Left renal pelvis (tissue), 4 donors: ENCODE measurements at places on chromosomes 4 and X.

- no peak for DNase-seq
These were observed 21.9 kb downstream of the STK26 start for GRCh38 chrX:132044953-132045352.

GRCh38 chrX:13700380-13700779 lies 11.5 kb downstream of the RAB9A start:
- DNase-seq = no peak

GRCh38 chr4:171024720-171025303 lies 788.4 kb upstream of the GALNTL6 start:
- no peak for DNase-seq

DNA sequence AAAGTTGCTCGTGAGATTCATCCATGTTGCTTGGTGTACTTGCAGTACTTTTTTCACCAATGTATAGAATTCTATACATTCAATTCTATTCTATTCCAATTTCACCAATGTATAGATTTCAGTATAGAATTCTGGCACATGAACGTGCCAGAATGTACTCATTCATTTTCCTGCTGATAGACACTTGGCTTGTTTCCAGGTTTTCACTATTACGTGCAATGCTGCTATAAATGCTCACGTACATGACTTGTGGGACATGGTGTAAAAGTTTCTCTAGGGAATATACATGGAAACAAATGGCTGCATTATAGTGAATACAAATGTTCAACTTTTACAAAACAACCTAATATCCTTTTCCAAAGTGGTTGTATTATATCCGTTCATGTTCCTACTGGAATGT lies 6.8 kb upstream of the CXorf66 start:
- DNase-seq = no peak

DNA sequence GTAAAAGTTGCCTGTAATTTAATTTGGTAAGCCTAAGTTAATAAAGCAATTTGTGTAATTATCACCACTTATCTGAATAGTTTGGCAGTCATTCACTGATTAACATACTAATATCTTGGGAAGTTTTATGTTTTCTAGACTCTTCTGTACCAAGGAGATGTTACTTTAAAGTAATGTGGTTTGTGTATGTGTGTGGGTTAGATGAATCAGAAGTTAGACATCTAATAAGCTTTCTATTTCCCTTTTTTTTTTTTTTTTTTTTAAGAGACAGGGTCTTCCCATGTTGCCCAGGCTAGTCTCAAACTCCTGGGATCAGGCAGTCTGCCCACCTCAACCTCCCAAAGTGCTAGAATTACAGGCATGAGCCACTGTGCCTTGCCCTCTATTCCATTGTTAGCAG lies 5.3 kb downstream of the SLAIN2 start:
- no peak for DNase-seq

GRCh38 chr4:78312989-78313753 lies 238.4 kb upstream of the ANXA3 start:
- DNase-seq = no peak

DNA sequence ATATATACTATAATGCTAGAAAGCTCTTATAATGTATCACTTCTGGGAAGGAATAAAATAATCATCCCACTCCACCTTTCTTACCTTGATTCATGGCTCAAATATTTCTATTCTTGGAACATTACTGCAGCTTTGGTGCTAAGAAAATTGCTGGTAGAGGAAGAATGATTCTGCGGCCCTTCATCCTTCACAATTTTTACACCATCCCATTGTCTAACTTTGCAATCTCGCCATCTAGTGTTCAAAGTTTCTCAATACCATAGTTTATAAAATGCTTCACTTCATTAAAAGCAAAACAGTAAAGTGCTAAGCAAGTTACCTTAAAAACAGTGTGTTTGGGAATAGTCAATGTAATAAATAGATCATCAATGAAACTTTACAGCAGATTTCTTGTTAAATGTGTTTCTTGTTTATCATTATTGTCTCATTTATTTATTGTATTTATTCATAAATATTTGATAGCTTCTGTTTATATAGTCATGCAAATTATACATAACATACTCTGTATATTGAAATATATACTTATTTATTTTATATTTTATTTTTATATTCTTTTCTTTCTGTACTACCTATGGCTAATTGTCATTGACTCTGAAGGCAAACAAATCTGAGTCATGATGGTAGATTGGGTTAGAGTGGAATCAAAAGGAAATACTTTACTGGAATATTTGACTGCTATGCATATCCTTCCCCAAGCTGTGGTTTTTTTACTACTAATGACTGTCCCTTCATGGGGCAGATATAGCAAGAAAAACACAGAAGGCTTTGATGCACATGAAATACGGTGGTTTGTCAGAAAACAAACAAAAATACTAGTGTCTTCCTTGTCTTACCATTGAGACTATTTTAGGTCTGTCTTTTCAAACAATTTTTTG lies 390.7 kb downstream of the MAPK10 start:
- peak; percentile 46 for DNase-seq

- no peak for DNase-seq
These were observed 383.6 kb downstream of the ADGRL3 start for GRCh38 chr4:61583696-61584095.

DNA sequence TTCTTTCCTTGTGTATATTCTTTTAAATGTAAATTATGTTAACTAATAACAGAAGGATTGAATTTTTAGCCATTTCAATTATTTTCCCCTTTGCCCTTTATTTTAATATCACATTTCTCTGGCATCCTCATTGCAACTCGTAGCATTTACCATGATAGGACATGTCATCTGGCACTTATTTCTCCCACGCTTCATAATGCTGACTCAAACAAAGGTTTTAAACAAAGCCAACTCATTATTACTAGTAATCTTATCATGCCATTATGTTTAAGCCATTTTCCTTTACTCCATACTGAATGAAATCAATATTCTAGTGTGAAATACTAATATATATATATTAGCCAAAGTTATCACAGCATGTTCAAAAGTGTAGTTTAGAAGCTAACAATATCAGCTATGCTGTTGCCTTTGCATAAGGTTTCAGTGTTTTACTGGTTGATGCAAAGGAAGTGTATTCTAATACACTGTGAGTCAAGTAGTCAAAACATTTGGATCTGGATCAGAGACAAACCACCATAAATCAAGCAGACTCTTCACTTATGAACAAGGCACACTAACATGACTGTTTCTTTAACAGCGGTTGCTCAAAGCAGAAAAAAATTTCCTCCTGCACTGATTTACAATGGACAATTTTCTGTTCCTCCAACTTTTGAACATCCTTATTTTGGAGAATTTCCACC lies 281.6 kb downstream of the SLC7A11 start:
- no peak for DNase-seq

GRCh38 chrX:154981116-154981411 lies 41.5 kb downstream of the F8 start:
- no peak for DNase-seq

DNA sequence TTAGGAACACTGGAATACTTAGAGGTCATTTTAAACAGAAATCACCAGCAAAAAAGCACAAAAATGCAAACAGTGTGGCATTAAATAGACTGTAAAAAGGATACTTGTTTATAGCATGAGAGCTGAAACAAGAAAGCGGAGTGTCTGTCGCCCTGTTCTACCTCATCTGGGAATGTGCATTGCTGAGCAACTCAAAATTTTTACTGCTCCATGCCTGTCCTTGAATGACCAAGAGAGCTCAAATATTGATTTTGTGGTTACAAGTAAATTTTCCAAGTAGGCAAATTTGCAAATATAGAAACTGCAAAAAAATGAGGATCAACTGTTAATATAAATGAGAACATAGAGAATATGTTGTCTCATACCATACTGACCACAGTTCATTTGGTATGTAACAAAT lies 25.5 kb downstream of the AP1AR start:
- no peak for DNase-seq

GRCh38 chr4:47750788-47751187 lies 87.1 kb downstream of the CORIN start:
- no peak for DNase-seq

DNA sequence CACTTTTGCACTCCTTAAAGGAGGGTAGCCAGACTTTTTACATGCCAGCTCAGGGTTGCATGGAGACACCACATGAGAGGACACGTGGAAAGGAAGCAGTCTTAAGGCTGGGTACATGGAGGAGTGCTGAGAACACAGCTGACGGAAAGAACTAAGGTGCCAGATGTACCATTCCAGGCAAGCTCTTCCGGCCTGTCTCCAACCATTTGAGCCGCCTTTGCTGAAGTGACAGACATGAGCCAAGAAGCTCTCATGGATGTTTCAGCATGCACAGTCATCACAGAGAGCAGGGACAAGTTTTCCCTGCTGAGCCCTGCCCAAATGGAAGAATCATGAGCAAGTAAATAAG lies 83.4 kb upstream of the BMP2K start:
- DNase-seq = no peak

- DNase-seq = no peak
These were observed 270.7 kb downstream of the GRXCR1 start for GRCh38 chr4:43163101-43163792.

DNA sequence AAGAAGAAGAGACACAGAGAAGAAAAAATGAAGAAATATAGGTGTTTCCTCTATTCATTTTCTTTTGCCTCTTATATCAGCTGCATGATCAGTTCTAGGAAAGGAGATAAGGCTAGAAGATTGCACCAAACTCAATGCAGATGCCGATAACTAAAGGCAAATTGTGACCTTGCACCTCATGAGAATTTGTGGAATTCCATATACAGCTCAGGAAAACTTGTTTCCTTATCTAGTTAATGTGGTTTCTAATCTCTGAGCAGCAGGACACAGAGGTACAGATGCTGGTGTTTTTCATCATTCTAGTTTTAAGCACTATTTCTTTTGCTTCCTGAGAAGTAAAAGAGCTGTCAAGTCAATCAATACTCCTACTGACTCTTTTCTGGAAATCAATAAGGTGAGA lies 104.6 kb upstream of the NWD2 start:
- no peak for DNase-seq

- DNase-seq = no peak
These were observed 437.7 kb upstream of the HS3ST1 start for GRCh38 chr4:11866391-11866790.

- DNase-seq = no peak
These were observed 94.5 kb downstream of the PCDH19 start for GRCh38 chrX:100315566-100315965.

GRCh38 chr4:153832720-153833287 lies 43.9 kb upstream of the SFRP2 start:
- DNase-seq = no peak

GRCh38 chr4:156559346-156559745 lies 412.3 kb downstream of the PDGFC start:
- no peak for DNase-seq

GRCh38 chrX:46381630-46382029 lies 163.6 kb downstream of the ZNF674 start:
- no peak for DNase-seq

GRCh38 chr4:153024466-153024865 lies 88.3 kb downstream of the FHDC1 start:
- DNase-seq = no peak

DNA sequence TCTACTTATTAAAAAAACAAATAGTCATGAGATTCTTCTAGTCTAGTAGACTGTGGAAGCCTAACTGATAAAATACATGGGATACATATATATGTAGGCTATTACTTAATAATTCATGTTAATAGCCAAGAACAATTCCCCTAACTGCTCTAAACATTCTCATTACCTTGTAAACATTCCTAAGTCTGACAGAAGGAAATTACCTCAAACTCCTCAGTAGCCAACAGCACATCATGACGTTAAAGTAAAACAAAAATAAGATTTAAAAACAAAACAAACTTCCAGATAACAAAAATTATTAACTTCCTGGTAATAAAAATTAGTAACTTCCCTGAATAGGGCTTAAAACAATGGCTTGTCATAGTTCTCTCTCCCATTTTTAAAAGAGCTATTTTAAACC lies 109.2 kb downstream of the WDFY3 start:
- DNase-seq = no peak

GRCh38 chr4:16029262-16029661 lies 54.6 kb downstream of the PROM1 start:
- no peak for DNase-seq

DNA sequence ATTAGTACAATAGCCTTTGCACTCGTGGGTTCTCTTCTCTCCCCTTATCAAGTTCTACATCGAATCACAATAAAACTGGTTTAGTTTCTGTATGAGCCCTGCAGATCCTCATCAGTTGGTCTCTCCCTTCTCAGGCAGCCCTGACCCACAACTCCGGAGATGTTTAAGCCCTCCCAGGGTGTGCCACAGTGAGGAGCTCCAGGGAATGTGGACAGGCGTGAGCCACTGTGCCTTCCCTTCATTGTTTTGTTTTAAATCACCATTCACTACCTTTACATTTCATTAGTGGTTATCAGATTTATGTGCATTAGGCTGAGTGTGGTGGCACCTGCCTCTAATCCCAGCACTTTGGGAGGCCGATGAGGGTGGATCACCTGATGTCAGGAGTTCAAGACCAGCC lies 133.2 kb downstream of the LARP7 start:
- DNase-seq = no peak

DNA sequence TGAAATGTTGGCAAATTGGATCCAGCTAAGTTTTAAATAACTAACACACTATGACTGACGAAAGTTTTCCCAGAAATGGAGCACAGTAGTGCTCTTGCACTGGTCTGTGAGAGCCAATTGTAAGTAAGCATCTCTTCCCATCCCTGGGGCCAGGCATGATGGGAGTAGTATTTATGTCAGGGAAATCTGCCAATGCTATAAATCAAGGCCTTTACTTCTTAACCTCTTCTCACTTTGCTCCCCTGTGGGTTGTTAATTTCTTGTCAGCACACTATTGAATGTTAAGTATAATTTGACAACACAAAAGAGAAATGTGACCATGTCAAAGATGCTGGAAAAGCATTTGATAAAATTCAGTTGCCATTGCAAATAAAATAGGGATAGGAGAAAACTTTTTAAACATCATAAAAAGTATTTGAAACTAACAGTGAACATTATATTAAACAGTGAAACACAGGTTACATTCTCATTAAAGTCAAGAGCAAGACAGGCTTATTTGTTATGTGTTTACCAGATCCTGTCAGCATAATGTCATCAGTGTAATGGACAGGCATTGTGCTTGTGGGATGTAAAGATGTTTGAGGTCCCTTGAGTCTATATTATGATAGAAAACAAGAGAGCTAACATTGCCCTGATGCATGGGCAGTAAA lies 5.0 kb downstream of the F8A1 start:
- DNase-seq = no peak
